Keratinocyte (primary cell): ENCODE measurements at places on chromosomes 16 and 17.

GRCh38 chr16:974001-974601, 3.3 kb upstream of the LMF1 start:
- no peak for DNase-seq

- DNase-seq = no peak
Observed at GRCh38 chr16:83728492-83728891, 79.3 kb upstream of the HSBP1 start.

- no peak for DNase-seq
Observed at GRCh38 chr16:53672461-53672860, 31.2 kb downstream of the RPGRIP1L start.

DNA sequence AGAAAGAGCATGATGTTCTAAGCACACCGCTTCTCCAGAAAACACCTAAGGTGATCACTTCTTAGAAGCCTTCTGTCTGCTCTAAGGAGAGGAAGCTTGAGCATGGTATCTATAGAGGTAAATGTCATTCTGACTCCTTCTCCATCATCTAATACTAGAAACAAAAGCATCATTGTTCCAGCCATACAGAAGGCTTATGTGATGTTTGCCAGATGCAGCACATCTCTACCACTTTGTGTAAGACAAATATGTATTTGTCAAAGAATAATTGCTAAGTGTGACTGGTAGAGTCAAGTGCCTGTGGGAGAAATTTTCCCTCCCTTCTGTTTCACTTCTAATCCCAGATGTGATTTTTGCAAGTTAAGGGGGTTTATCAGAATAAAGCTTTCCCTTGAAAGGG, 217.1 kb downstream of the HS3ST3A1 start:
- no peak for DNase-seq

GRCh38 chr16:88743693-88744576, 37.6 kb downstream of the CTU2 start:
- no peak for DNase-seq

DNA sequence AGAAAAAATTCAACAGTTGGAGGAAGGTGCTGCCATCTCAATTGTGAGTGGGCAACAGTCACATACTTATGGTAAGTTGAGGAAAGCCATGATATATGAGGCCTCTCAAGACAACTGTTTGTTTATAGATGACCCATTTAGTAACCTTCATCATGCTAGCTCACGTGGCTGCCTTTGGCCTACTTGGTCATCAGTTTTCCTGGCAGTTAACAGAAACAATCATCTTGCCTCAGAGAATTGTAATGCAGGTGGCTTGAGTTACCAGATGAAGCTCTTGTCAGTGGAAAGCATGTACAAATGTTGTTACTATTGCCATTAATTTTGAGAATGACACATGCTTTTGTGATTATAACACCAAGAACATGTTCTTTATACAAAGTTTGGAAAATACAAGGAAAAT, 14.7 kb downstream of the TPPP3 start:
- no peak for DNase-seq

DNA sequence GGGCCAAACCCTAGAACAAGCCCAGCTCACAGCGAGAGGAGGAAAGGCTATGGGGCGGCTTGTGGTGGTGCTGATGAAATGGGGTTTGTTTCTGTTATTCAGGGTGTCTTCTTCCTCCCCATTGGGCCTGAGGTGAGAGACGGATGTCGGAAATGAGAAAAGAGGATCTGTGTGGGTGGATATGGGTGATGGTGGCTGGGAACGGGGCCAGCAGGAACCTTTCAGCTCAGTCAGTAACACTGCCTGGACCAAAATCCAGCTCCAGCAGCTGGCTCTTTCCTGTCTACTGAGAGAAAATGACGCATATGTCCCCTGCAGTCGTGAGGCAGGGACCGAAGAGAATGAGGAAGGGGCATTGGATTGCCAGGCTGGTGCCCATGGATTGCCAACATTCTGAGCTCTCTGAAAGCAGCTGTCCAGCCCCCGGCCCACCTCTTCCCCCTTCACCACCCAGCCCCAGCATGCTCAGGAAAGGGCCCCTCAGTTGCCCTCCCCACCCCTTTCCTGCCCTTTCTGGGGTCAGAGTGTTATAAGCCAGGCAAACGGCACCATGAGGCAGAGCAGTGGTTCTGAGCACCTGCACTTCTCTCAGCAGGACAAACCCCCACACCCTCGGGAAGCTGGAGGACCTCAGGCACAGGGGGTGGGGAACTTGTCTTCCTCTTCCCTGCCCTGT, 4.0 kb downstream of the MYH3 start:
- DNase-seq = no peak

DNA sequence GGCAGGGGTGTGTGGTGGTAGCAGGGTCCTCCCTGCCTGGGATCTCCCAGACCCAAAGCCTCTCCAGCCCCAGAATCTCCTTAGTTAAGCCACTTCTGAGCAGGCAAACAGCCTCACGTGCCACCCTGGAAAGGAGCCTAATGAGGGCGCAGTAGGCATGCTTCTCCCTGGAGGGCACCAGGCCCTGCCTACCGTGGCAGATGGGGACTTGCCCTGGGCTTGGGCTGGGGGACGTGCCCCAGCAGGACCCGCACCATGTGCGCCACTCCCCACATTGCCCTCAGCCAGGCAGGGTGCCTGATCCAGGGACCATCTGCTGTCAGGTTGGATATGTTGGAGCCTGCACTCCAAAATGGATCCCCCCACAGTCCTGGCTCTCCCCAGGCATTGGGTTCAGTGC, 14.2 kb downstream of the FAM83G start:
- DNase-seq = no peak

GRCh38 chr17:28725660-28726225, 290 bp downstream of the TLCD1 start:
- no peak for DNase-seq

DNA sequence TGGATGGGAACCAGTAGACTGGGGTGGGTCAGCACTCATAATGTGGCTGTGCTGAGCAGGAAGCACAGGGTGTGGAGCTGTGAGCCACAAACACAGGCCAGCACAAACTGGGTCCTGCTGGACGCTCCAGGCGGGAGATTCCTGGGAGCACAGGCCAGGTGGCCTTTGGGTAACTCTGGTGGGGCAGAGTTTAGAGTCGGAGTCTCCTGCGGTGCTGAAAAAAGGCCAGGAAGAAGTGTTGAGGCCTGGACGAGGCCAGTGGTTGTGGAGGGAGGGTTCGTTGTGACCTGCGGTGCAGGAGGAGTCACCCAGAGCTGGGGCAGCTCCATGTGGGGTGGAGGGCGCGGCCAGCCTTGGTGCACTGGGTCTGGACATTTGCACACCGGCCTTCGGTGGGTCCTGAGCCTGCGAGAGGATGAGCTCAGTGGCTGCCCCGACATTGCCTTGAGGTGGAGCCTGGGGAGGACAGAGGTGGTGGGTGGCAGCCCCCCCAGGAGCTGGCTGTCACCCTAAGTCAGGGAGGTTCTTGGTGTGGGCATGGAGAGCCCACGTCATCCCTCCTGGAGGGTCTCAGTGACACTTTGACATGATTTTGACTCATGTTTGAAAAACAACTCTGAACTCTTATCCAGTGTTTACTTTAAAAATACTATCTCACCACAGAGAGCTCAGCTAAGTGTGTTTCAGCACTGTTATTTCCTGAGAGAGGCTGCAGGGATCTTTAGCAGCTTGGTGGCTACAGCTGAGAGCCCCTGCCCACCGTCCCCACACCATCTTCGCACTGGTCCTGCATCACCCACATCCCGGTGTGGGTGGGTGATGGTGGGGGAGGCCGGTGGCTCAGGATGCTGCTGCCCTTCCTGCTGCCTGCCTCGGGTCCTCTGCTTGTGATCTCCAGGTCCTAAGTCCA, 98.7 kb downstream of the NPIPB11 start:
- DNase-seq = no peak

DNA sequence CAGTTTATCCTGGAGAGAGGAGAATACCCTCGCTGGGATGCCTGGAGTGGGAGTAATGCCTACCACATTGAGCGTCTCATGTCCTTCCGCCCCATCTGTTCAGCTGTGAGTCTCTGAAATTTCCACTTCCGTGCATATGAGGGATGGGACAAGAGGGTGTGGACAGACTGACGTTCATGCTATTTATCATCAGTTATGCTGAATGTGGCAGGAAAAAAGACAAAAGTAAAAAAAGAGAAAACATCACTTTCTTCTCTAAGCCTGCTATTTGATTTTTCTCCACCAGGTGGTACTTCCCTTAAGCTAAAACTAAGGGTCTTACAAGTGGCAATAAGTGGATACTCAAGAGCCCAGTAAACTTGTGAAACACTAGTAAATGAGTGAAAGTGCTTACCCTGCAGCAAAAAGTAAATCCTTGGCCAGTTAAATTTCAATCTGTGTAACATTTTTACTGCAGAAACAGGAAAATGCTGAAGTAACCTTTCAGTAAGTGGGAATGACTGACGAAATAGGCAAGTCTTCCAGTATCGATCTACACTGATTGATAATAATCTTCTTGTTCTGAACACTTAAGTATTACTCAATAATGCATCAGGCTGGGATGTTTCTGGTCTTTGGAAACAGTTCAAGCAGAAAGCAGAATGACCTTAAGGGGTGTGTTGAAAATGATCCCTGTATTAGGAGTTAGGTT, 5.6 kb downstream of the CRYBA1 start:
- DNase-seq = no peak

- no peak for DNase-seq
Observed at GRCh38 chr17:49210158-49211029, at the start of the genes ABI3 and GNGT2. TSS of gene ABI3 (plus strand) at chr17:49210707. CDS start at chr17:49210725, 18 bp downstream. TSS of gene GNGT2 (minus strand) at chr17:49210574. CDS start at chr17:49207422, 3,152 bp downstream.

DNA sequence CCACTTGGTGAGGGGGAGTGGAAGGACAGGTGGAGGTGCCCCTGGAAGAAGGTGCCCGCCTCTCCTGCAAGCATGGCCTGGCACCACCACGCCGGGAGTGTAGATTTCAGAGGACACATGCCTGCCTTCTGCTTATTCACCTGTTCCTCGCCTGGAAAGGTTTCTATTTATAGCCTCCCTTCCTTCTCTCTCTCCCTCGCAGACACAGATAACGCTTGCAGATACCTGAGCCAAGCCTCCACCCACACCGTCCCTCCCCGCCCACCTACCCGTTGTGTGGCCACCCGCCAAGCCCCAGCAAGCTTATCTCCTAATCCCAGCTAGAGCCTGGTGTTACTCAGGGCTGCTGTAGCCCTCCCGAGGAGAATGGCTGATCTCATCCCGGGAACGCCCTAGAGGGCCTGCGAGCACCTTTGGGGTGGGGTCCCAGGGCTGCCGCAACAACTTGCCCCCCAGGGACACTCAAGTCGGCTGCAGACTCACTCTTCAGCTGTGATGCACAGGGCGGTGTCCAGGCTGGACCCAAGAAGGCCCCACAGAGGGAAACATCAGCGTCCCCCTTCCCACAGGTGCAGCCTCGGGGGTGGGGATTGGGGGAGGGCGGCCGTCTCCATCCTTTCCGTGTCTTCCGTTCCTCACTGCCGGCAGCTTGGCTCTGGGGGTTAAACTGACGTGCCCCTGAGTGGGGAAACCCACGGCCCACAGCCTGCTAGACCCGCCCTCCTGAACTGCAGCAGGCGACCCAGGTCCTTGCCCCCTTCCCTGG, 1.9 kb upstream of the SNAI3 start:
- DNase-seq = no peak

- DNase-seq = no peak
Observed at GRCh38 chr17:82592289-82592766, 55.9 kb downstream of the WDR45B start.

DNA sequence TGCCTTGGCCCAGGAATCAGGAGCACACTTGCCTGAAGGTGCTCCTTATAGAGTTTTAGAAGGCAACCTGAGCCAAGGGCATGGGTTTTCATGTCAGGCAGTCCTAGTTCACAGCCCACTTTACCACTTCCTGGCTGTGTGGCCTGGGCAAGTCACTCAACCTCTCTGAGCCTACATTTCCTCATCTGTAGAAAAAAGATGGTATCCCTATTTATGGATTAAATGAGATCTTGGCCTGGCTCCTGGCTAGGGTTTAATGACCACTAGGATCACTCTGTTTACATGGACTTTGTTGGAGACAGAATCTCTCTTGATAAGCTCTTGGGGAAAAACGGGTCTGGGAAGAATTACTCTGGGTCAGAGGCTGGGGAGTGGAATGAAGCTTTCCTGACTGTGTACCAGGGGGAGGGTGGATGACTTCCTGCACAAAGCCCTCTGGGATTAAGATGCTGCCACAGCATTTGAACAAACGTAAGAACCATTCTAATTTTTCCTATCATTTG, 2.3 kb downstream of the MT2A start:
- DNase-seq = no peak

GRCh38 chr17:79495665-79496064, 115.2 kb downstream of the RBFOX3 start:
- DNase-seq = no peak

DNA sequence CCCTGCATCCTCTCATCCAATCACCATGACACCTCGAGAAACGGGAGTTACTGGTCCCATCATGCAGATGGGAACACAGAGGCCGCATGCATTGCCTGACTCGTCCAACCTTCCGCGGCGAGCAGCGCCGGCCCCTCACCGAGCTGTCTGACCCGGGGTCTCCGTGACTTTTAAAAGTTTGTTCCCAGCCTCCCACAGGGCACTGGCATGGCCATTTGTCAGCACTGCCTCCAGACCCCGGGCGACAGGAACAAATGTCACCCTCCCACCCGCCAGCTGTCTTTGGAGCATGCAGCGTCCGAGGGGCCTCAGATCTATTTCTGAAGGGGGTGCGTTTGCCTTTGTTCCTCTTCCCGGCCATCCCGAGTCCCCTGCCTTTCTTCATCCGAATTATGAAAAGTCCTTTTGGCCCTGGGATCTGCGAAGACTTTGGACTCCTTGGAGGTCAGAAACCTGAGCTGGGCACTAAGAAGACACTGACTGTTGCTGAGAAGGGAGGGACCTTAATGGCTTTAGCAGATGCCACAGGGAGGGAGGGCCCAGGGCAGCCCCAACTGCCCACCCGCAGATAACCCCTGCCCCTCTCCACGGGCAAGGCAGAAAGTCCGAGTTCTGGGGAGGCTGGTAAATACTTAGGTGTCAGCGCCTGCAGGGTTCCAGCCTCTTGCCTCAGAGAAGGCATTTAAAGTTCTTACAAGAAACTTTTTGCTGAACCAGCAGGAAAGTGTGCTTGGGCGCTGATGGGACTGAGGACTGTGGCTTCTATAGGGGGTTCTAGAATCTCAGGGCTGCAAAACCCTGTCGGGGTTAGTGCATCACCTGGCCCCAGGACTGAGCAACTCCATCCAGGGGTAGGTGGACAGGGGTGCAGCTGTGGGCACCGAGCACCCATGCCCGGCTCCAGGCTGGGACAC, 348.1 kb downstream of the FOXL1 start:
- DNase-seq = no peak

GRCh38 chr17:17983376-17983775, 10.7 kb downstream of the DRC3 start:
- DNase-seq = no peak

- no peak for DNase-seq
Observed at GRCh38 chr17:79942591-79943346, 92.9 kb downstream of the TBC1D16 start.

- DNase-seq = no peak
Observed at GRCh38 chr16:17397499-17397891, 73.3 kb downstream of the XYLT1 start.
